ENCODE measurements at places on chromosomes 3 and 15.

DNA sequence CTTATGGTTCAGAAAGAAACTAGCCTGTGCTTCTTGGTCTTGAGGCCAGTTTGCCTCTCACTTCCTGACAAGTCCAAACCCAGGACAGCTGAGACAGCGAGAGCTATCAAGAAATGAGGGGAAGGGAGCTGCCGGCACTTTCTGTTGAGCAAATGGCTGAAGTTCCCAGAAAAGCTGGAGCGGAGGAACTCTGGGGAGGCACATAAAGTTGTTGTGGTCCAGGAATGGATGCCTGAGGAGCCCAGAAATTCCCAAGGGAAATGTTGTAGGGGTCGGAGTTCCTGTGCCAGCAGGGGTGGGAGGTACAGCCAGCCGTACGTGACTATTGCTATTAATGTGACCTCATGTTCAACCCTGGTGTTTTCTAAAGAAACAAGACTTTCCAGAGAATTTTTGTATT lies 98.8 kb upstream of the TNFAIP8L3 start:
- DNase-seq: no peak

DNA sequence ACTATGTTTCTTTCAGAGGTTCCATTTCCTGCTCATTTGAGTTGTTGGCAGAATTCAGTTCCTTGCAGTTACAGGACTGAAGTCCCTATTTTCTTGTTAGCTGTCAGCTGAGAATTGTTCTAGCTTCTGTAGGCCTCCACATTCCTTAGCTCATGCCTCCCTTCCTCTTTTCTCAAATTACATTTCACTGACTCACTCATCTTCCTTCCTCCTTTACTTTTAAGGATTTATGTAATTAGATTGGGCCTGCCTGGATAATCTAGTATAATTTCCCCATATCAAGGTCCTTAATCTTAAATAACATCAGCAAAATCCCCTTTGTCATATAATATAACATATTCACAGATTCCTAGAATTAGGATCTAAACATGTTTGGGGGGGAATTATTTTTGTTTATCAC lies 40.6 kb upstream of the RBMS3 start:
- peak; percentile 80 for DNase-seq

- no peak for DNase-seq
Measured at GRCh38 chr3:46027736-46028397, 584 bp upstream of the XCR1 start.

- peak; percentile 96 for DNase-seq
Measured at GRCh38 chr3:8509961-8510360, 8.3 kb downstream of the LMCD1 start.

GRCh38 chr3:53131096-53131495 lies 861 bp upstream of the RFT1 start:
- no peak for DNase-seq

GRCh38 chr3:45779746-45780735 lies 16.3 kb downstream of the SLC6A20 start:
- no peak for DNase-seq

- peak; percentile 0 for DNase-seq
Measured at GRCh38 chr15:23686466-23687142, 501 bp downstream of the NDN start.

DNA sequence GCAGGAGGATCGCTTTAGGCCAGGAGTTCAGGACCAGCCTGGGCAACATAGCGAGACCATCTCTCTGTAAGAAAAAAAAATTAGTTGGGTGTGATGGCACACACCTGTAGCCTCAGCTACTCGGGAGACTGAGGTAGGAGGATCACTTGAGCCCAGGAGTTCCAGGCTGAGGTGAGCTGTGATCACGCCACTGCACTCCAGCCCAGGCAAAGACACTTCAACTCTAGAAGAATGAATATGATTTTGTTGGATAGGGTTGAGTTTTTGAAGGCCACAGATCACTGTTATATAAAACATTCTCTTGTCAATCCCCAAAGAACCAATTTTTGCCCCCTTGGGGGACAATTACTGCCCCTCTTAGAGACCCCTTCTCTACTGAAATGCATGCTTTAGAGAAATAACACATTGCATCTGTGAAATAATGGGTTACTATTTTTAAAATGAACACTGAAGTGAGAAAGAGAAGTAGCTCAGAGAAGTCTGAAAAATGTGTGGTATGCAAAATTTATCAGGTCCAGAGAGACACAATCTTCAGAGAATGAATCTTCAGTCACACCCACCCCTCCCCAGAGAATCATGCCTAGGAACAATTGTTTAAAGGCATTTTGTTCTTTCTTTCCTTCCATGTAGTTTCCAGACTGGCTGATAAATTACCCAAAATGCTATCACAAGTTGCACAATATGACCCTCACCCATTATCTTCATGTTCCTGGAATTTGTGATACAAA lies 42.7 kb downstream of the METTL6 start:
- DNase-seq: no peak

DNA sequence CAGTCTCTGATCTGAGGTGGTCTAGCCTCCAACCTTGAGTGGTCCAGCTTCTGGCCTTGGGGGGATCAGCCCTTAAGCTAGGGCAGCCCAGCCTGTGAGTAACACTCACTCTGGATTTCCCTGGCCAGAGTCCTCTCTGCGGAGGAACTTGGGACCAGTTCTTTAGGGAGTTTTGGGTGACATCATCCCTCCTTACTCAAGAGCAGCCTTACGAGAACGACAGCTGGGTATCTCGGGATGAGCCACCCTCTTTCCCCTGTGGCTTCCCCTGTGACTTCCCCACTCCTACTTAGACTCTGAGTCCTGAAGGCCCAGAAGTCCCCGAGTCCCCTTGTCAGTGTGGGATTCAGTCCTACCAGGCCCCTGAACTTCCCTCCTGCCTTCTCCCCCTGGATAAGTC lies 10.2 kb upstream of the PLXND1 start:
- DNase-seq: peak; percentile 73

- DNase-seq: no peak
Measured at GRCh38 chr3:42996633-42997075, 17.5 kb downstream of the GASK1A start.

DNA sequence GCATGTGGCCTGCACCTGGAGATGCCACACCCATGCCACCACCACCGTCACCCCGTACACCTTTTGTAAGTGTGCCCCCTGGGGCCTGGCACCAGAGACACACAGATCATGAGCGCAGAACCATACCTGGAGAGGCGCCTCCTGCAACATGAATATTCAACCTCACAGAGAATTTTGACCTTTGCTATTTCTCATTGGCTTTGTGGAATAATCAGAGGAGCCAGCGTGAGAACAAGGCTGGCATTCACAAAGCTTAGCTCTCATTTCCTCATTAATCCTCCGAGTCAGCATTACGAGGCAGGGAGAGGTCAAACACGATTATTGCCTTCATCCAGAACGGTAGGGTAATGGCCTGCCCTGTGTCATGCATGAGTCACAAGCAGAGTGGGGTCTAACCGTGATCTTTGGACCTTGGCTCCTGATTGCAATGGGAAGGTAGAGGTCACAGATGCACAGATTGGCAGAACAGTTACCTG lies 73.0 kb upstream of the POMGNT2 start:
- DNase-seq: peak; percentile 66

DNA sequence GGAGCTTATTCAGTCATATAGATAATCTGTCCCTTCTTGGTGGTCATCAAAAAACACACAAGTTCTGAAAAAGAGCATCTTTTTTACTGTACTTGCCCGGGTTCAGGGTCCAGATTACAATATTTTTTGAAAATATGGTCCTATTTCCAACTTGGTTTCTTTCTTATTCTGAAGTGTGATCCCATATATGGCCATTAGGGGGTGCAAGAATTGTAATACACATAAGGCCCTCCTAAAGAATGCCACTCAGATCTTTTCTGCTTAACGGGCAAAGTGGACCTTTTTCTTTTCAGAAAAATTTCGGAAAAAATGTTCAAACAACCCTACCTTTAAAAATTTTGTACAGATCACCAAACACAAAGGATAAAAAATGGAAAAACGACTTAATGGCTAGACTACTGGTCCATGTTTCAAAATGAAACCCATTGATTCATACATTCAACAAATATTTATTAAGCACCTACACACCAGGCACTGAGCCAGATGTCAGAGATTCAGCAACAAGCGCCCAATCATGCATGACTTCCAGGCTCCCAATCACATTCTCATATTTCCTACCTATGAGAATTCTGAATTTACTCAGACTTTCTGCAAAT lies 102.0 kb upstream of the MYRIP start:
- peak; percentile 45 for DNase-seq

DNA sequence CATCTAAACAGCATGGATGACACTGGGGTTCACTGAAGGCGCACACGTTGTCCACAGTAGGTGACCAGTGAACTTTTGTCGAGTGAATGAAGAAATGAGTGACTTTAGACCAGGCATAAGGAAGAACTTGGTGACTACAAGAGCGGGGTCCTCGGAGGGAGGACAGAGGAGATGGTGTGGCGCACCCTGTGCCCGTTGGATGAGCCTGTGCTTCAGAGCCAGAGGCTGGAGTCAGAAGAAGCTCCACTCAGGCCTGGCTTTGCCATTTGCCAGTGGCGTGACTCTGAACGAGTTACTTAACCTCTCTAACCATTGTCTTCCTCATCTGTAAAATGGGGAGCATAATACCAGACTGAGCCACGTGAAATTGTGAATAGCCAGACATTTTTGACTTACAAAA lies 42.2 kb downstream of the MUC4 start:
- DNase-seq: no peak

DNA sequence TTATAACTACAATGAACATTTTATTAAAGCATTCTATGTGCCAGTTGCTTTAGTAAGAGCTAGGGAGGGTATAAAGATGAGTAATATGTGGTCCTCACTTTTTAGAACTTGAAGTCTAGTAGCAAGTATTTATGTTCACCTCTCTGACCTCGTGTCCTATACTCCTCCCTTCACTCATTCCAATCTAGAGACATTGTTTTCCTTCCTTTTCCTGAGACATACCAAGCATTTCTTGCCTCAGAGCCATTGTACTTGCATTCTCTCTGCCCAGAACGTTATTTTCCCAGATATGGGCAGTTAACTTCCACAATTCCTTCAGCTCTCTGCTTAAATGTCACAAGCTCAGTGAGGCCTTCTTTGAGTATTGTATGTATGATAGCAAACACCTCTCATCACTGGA lies 408.6 kb downstream of the PDCD6IP start:
- peak; percentile 36 for DNase-seq

DNA sequence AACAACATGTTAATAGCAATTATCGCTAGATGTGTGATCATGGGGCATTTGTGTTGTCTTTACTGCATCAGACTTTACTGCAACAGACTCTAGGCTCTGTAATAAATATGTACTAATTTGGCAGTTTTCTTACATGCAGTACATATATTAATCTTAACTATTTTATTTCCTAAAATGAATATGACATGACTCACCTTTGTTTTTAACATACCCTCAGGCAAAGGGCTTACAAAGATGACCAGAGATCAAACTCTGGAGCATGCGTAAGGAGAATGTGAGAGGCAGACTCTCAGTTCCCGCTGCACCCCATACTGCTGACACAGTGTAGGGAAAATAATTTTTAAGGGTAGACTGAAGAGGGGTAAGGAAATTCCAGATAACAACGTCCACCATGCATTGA lies 7.2 kb upstream of the FAM174B start:
- no peak for DNase-seq

GRCh38 chr15:59991834-59992233 lies 12.3 kb upstream of the FOXB1 start:
- no peak for DNase-seq

GRCh38 chr3:5692446-5692845 lies 504.9 kb downstream of the EDEM1 start:
- DNase-seq: no peak

DNA sequence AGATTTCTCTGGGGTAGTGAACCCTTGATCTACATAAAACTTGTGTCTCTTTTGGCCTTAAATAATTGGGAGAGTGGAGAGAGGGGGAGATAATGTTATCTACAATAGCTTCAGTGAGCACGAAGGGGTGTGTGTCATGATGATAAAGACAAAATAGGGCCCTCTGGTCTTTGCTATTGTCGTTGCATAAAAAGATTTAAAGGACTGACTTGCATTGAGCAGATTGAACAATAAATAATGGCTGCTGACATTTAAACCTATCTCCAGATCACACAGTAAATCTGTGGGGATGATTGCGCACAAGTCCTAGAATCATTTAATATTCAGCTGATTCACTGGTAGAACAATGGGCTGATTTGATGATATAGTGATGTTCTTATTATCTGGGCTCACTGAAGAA lies 71.3 kb upstream of the GAP43 start:
- no peak for DNase-seq

DNA sequence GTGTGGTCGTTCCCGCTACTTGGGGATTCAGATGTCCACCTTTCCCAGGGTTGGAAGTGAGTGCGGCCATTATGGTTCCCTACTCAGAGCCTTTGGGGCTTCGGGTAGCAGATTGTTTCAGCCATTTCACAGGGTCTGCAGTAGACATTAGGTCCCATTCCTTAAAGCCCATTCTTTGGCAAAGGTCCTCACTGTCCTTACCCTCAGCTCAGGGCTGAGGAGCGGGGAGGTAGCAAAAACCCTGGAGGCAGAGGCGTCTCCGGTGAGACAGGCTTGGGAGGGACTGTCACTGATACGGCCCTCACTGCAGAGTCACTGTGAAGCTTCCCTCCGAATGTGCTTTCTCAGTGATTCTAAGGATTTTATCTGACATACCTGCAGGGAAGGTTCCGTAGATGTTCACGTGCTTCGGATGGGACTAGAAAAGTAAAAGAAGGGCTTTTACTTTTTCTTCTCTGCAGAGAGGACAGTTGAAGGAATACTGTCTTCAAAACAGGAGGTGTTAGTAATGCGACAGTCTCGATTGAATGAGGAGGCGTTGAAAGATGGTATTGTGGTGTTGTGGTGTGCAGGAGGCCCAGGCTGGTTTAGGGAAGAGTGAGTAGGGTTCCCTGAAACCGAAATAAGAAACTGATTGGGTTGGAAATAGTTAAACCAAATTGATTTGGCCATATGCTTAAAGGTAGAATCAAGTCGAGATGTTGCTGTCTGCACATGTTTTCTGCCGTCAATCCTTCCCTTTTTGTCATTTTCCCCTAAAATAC lies 630 bp downstream of the ATP6V1A start:
- no peak for DNase-seq

- DNase-seq: peak; percentile 65
Measured at GRCh38 chr3:38454884-38455638, 1.4 kb downstream of the ACVR2B start.

DNA sequence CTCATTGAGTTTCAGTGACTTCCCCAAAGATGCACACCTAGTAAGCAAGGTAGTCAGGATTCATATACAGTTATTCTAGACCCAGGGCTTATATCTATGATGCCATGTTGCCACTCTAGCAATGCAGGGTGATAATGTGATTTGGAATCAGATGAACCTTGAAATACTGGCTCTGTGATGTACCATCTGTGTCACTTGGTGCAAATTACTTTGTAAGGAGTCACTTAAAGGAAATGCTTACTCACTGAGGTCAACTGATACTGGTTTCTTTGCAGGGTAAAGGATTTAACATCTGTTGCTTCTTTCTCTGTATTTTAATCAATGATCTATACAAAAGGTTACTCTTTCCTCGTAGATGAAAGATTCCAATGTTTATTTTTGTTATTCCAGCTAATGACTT lies 10.8 kb downstream of the ASB14 start:
- peak; percentile 53 for DNase-seq

DNA sequence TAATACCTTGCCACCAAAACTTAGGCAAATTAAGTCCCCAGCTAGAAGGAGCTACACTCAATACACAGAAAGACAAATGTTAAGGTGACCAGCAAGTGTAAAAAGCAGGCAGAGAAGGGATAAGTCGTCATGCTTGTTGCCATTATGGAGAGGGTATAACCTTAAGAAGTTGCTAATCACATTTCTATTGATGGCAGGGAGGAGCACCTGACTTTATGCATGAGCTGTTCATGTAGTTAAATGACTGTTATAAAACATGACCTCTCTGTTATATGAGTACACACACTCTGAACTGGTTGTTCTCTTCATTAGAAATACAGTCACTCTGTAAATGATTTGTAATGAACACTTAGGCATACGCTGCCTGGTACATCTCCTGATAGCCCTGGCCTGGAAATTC lies 6.6 kb upstream of the CCNL1 start:
- DNase-seq: no peak

Measured in EL (cell line).